ENCODE measurements at places on chromosomes 2 and 18. TPM values are rescaled to one million over a fixed set of nuclear protein-coding genes. Genes with fewer than 3 reads are reported as not detected.

Gene GBX2
- total RNA-seq: not detected

GRCh38 chr2:65366595-65367125 is 65.7 kb downstream of the SPRED2 start:
- peak; percentile 53 for DNase-seq

Gene GAL3ST2
- not detected for total RNA-seq

GRCh38 chr2:69888451-69888850 is 5.3 kb upstream of the SNRNP27 start:
- no peak for DNase-seq

Gene TAF4B
- 5.2 TPM for total RNA-seq

Gene FMNL2
- total RNA-seq: 23.7 TPM

DNA sequence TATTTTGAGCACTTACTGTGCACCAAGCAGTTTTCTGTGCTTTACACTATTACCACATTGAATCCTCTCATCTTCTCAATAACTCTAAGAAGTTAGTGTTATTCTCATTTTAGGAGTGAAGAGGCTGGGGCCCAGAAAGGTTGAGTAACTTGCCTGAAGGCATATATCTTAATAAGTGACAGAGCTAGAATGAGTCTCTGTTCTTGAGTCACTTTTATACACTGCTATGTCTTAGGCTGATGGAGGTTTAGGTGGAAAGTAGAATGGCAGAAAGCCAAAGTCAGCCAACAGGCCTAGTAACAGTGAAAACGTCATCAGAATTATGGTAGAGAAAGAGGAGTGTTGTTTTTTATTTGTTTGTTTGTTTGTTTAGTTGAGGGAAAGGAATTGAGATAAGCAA is 27.9 kb upstream of the RPE start:
- DNase-seq: no peak

Gene TMEM17
- 3.8 TPM for total RNA-seq

GRCh38 chr18:55650363-55650870 is 62.4 kb upstream of the TCF4 start:
- no peak for DNase-seq

GRCh38 chr2:223772363-223772762 is 65.0 kb downstream of the AP1S3 start:
- no peak for DNase-seq

DNA sequence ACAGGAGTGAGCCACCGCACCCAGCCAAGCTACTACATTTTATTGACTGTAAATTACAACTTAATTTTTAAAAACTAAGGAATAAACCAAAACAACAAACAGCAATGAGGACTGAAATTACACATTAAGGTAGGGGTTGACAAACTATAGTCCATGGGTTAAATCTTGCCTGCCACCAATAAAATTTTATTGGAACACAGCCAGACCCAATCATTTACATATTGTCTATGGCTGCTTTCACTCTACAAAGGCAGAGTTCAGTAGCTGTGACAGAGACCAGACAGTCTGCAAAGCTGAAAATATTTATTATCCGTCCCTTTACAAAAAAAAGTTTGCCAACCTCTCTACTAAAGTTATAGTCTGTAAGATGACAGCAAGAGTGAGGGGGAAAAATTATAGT is 24.3 kb upstream of the UGP2 start:
- DNase-seq: no peak

Gene RAB6C
- total RNA-seq: 0.42 TPM

DNA sequence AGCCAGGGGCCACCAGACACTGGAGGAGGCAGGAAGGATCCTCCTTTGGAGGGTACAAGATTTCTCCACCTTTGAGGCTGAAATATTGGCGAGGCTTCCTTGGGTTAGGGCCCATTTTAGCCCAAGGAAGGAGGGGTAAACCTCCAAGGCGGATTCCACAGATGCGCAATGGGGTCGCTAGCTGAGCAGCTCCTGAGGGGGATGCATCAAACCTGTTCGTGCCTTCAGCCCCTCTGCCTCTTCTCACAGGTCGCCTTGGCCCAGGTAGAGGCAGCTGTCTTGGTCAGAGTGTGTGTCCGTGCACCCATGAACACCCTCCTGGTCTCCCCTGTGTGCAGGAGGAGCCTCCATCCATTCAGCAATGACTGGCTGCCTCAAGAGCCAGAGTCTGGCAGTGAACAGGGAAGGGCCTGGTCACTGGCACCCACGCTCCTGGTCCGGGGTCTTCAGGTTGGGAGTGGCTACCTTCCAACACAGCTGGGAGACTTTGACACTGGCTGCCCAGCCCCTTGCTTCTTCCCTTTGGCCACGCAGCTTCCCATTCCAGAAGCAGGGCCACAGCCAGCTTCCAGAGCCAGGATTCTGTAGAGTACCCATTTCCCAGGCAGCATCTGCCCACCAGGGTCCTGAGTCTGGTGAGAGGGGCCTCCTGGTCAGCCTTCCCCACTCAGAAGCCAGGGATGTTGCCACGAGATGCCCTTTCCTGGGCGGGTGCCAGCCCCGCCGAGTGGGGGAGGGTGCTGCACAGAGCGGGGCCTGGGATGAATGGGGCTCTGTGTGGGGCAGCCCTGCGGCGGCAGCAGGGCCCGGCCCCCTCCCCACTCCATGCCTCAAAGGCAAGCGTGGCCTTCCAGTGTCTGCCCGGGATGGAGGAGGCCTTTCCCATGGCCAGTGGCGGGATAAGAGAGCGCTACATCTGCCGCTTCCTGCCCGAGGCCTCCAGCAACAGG is 95.8 kb upstream of the GPC1 start:
- DNase-seq: no peak

- peak; percentile 74 for DNase-seq
These were observed 120.1 kb downstream of the CYP26B1 start for GRCh38 chr2:72027426-72028161.

DNA sequence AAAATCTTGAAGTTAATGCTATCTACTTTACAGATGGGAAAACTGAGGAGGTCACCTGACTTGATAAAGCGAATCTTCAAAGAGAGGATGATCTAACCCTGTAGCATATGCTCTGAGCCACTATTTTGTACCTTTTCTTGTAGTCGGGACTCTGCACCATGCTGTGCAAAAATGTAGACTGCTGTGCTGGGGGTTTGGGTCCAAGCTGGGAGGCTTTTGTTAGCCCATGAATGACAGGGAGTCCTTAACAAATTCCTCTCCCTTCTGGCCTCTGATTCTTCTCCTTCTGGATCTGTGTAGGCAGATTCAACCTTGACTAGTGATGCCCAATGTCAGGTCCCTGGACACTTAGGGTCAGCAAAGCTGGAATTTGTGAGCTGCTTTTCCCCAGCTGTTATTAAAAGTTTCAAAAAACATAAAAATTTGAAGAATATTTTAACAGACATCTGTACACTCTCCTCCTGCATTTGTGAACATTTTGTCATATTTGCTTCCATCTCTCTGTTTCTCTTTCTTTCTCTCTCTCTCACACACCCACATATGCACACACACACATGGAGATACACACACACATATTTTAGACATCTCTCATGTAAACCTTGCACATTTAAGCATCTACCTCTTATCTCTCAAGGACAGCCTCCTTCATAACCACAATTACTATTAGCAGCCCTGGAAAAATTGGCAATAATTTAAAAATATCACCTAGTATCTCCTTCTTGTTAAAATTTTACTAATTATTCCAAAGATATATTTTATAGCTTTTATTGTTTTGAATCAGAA is 335.0 kb upstream of the TRIB2 start:
- no peak for DNase-seq

Gene ACADL
- 2.1 TPM for total RNA-seq

- DNase-seq: no peak
These were observed 570 bp downstream of the SCRN3 start for GRCh38 chr2:174395969-174396630.

Gene COBLL1
- total RNA-seq: 60.8 TPM

Gene FABP1
- not detected for total RNA-seq

Gene UGT1A4
- total RNA-seq: not detected

Gene MAP3K2
- total RNA-seq: 51.4 TPM

Gene ARHGEF33
- 0.92 TPM for total RNA-seq

DNA sequence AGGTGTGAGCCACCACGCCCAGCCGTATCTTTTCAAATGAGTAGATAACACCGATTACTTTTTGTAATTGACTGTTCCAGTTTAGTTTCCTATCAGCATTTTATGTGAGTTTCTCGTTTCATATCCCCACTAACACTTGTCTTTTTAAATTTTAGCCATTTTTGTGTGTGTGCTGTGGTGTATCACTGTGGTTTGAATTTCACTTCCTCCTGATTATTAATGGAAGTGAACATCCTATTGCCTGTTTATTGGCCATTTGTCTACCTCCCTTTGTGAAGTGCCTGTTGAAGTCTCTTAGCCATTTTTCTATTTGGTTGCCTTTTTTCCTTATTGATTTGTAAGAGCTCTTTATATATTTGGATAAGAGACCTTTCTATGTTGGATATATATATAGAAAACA is 91.7 kb upstream of the STON1 start:
- no peak for DNase-seq

GRCh38 chr2:3044587-3045317 is 332.9 kb downstream of the EIPR1 start:
- no peak for DNase-seq

GRCh38 chr2:220697011-220697410 is 875.1 kb downstream of the EPHA4 start:
- DNase-seq: no peak

DNA sequence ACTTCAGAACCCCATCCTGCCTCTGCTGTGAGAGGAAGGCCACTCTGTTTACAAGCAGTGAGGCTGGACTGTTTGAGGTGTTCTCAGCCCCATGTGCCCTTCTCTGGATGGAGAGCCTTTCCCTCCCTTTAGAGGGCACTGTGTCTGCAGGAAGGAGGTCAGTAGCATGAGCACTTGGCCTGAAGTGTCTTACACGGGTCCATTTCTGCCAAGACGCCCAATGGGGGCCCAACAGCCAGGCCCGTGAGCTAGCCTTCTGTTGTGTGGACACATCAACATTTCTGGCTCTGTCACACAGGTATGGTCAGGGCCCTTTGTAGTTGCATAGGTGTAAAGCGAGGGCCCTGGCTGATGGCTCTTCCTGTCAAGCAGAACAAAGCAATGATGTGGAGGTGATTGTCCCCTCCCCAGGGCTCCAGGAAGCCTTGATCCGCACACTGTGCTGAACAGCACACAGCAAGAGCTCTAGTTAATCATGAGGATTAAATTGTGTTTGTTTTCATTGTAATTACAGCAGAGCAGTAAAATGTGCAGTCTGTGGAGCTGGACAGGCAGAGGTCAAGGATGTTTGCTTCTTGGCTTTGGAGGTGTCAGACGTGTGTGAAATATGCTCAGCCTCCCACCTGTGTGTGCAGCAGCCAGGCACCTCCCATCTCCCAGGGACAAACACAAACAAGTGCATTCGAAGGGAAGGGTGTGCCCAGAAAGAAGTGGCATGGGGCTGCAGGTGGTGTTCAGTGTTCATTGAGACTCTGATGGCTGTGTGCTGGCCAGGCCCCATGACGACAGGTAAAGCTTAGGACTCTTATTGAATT is 132.1 kb downstream of the SH3RF3 start:
- DNase-seq: no peak

DNA sequence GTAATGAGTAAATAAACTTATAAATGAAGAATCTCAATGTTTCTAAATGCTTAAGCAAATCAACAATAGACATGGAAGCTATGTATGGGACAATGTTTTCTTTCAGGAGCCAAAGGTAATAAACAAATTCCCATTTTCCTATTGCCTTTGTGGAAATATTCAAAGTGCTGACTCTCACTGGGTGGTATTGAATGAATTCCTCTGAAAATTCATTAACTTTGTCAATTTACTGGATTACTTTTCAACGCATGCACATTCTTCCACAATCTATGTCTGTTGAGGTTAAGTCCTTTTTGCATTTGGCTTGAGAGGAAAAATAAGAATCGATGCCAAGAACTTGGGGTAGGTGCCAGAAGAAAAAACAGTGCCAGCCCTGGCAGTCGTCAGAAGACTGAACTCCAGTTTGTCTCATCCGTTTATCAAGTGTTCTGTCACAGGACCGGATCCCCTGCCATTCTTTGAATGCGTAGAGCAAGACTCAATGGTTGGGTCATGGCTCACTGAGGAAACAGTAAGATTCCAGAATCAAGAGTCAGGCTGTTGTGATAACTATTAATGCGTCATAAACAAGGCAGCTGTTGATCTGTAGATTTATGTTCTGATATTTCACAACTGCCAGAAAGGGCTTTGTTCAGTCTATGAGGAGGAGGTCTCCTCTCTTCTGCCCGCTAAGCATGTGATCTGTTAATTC is 133.3 kb downstream of the GFPT1 start:
- no peak for DNase-seq

GRCh38 chr2:231856959-231857358 is 69.2 kb downstream of the NPPC start:
- no peak for DNase-seq

DNA sequence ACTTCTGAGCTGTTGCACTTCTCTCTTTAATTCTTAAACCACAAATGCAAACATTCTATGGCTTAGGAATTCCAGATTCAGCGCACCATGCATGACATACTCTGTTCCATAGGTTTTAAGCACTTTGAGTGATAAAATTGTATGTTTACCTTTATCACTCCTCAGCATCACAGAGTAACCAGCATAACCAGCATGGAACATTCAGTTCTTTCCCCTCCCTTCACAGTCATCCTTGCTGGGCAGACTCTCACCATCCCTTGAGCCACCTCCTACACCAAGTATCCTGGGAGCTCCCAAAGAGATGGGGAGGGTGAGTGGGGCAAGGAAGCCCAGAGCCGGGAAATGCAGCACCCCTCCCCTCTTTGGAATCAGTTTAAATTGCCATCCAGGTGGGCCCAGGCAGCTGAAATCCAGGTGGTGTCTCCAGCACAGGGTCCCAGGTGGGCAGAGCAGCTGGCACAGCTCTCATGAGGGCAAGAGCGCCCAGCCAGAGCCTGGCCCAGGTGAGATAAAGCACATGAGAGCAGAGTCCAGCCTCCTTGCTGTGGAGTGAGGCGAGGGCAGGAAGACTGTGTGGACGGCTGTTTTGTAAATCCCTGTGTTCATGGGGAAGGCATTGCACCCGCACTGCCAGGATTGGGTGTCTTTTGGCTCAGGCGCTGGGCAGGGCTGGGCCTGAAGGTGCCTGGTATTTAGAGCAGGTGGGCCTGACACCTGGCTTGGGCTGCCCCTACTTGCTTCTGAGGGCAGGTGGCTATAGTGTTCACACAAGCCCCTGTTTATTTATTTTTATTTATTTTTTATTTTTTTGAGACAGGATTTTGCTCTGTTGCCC is 36.8 kb downstream of the LAMA3 start:
- peak; percentile 57 for DNase-seq

Gene NEU4
- 1.5 TPM for total RNA-seq

DNA sequence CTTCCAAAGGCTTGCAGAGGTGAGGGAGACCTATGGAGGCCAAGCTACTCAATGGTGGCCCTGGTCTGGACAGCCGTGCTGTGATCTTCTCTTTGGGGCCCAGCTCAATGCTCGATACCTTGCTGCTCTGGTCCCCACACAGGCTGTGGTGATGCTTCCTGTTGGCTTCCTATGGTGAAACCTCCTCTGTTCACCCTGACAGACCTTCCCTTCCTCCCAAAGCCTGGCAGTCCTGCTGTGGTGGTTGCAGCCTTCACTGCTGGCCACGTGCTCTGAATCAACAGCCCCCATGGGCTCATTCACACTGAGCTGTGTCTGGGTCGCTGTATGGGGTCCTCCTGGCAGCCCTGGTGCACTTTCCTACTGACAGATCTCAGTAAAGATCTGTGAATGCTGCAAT is 31.0 kb upstream of the GALR1 start:
- no peak for DNase-seq

All from esophagus muscularis mucosa (tissue), 4 donors.